ENCODE measurements at places on chromosomes 13 and 19.

DNA sequence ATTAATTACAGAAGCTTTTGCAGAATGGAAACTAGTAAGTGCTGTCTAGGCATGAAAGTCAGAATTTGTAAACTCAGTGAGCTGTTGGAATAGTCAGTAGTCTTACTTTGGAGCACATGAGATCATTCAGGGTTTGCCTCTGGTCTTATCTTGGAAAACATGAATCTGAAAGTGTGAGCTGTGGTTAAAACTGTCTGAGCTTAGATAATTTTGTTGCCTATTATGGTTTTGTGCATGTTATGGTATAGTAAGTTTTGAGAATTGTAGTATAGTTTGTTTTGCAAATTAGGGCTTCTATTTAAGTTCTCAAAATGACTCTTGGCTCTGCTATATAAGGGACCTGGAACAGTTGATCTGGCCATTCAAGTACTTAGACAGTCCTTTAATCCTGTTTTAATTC, 53.7 kb upstream of the TRPC4 start:
- no peak for DNase-seq

DNA sequence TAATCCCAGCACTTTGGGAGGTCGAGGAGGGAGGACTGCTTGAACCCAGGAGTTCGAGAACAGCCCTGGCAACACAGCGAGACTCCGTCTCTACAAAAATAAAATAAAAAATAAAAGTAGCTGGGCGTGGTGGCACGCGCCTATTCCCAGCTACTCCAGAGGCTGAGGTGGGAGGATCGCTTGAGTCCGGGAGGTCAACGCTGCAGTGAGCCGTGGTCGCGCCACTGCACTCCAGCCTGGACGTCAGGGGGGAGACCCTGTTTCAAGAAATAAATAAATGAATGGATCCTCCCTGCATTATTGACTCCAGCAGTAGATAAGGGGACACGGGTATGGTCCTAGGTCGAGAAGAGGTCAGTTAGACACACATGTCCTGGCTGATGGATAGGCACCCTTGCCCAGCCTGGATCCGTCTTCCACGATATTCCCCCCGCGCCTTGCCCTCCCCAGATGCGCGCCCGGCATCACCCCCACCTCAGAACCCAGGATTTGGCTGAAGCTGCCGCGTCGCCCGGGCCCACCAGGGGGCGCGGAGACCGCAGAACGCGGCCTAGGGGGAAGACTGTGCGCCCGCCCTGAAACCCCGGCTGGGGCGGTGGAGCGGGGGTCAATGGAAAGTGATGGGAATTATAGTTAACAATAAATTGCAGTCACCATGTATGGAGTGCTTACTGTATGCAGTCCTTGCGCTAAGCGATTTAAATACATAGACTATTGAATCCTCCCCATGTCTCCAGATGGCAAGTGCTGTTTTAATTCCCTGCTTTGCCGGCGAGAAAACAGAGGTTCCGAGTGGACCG, 2.1 kb upstream of the HOOK2 start:
- DNase-seq, result peak; percentile 92

DNA sequence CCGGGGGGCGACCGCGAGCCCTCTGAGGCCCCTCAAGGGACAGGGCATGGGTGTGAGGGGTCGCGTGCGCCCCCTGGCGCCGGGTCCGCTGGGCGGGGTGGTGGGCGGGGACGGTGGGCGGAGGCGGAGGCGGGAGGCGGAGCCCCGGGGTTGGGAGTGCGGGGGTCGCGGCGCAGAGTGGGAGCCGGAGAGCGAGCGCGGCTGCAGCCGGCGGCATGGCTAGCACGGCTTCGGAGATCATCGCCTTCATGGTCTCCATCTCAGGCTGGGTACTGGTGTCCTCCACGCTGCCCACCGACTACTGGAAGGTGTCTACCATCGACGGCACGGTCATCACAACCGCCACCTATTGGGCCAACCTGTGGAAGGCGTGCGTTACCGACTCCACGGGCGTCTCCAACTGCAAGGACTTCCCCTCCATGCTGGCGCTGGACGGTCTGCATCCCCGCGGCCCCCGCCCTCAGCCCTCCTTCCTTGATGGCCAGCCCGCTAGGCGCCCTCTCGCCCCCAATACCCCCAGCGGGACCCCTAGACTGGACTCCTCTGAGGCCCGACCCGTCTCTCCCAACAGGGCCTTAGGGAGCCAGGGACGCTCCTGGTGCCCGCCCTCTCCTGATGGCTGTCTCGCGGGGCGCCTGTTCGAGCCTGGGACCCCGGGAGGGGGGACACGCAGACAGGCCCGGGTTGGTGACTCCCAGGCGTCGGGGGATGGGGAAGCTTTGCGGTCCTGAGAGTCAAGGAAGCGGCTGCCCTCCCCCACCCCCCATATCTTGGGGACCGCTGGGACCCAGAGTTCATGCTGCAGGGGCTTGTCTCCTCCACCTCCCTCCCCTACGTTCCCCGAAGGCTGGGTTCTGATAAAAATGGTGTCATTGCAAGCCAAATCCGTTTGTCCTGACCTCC, at the start of gene CLDN10:
Gene CLDN10 (plus strand): TSS at position 182 of the 903 bp plus-strand sequence. CDS start 34 bp downstream, at position 216.
- no peak for DNase-seq

GRCh38 chr13:53513226-53513625, 484.6 kb downstream of the OLFM4 start:
- no peak for DNase-seq

DNA sequence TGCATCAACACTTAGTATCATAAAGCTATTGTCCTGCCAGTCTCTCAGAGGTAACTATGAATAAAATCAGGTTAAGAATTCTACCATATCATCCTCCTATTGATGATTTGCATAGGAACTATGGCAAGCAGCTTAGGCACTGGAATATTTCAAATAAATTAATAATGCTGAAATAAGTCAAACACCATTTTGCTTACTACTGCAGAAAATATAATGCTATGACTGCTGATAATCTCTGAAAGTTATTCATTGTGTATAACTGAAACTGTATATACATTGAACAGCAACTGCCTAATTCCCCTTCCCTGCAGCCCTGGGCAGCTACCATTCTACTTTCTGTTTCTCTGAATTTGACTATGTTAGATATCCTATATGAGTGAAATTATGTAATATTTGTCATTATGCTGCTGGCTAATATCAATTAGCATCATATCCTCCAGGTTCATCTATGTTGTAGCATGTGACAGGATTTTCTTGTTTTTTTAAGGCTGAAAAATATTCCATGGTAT, 318.8 kb upstream of the SGCG start:
- DNase-seq, result no peak

DNA sequence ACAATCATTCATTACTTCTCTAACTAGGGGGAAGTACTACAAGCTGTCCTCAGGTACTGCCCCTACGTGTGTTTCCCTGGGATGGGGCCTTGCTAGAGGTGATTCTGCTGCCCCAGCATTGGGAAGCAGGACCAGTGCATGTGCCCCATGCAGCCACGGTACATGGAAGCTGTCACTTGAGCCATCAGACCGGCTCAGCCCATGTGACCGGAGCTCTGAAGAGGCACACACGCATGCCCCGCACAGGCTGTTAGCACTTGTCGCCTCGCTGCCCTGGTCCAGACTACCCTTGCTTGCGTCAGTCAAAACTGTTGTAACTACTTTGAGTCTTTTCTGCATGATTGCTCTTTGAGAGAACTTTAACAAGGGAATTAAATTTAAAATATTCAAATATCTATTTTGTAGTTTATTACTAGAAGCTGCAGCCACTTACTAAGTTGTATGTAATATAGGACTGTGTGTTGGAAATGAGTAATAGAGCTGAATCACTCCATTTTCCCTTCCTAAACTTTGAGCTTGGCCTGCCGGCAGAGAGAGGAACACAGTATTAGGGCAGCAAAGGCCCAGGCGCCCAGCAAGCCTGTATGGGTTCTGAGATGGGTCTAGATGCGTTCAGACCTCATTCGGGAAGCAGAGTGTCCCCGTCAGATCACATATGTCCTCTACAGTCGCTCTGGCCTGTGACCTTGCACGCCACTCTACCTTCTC, 42.2 kb downstream of the DHRS12 start:
- no peak for DNase-seq

- DNase-seq, result no peak
These were observed 104.6 kb upstream of the GJB6 start for GRCh38 chr13:20336761-20337160.

DNA sequence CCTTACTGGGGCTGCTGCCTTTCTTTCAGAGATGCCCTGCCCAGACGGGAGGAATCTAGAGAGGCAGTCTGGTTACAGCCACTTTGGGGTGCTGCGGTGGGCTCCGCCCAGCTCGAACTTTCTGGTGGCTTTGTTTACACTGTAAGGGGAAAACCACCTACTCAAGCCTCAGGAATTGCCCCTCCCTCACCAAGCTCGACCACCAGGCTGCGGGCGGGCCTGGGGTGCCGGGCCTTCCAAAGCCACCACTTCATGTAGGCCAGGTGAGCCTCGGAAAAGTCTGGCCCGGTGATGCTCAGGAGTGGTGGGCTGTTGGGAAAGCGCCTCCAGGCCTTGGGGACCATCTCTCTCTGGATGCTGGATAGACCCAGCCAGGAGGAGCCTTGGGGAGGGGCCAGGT, 218.6 kb downstream of the MTUS2 start:
- DNase-seq, result no peak

DNA sequence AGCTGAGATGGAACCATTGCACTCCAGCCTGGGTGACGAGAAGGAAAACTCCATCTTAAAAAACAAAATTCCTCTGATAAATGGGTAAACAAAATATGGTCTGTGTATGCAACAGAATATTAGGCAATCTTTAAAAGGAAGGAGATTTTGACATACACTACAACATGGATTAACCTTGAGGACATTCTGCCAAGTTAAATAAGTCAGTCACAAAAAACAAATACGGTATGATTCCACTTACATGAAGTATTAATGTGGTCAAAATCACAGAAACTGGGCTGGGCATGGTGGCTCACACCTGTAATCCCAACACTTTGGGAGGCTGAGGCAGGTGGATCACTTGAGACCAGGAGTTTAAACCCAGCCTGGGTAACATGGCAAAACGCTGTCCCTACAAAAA, 3.0 kb upstream of the ZNF444 start:
- no peak for DNase-seq

GRCh38 chr19:31666126-31666525, 316.9 kb upstream of the TSHZ3 start:
- DNase-seq, result no peak
